ENCODE measurements at places on chromosomes 1 and 21.

- no peak for DNase-seq
These were observed 237.1 kb upstream of the PLD5 start for GRCh38 chr1:242761556-242761955.

DNA sequence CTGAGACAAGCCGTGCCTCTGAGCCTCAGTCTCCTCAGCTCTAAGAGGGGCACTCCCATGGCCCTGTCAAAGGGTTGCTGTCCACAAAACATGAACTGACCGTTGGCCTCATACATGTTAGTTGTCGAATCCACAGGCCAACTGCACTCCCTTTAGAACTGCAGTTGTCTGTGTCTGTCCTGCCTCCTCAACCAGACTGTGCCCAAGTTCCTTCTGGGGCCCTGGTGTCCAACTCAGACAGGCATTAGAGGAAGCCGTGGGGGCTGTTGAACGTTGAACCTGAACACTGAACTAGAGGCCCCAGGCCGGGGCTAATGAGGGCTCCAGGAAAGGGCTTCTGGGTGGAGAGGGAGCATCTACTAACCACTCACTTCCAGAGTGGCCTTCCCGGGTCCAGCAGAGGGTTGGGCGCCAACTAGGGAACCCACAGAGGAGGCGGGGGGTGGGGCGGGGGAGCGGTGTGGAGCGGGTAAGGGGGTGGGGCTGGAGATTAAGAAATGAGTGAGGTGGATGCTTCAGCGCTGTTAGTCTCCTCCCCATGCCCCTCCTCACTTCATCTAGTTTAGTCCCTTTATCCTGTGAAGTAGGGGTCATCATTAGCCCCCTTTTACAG lies at the start of gene RAB42:
Gene RAB42 (plus strand): TSS at position 558 of the 613 bp plus-strand sequence. CDS start 247 bp downstream, outside the sequence.
- no peak for DNase-seq

- no peak for DNase-seq
These were observed 14.3 kb downstream of the NADK start for GRCh38 chr1:1763657-1764621.

GRCh38 chr1:11364170-11364569 lies 91.2 kb downstream of the UBIAD1 start:
- DNase-seq: peak; percentile 15

- DNase-seq: no peak
These were observed 13.3 kb upstream of the CAPN8 start for GRCh38 chr1:223678841-223679240.

DNA sequence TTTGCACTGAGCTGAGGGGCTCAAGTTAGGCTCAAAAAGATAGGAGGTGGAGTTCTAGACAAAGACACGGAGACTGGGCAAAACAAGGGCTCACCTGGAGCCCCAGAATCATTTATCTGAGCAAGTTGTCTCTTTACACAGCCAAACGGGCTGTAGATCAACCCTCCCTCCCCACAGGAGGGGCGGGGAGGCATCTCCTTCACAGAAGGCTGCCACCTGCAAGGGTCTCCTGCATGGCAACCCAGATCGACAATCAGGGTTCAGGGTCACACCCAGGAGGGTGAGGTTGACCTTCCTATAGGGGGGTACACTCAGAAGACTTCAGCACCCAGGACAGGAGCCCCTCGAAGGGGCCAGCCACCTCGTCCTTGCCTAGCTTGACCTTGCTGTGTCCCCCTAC lies 84.0 kb downstream of the CD247 start:
- no peak for DNase-seq

DNA sequence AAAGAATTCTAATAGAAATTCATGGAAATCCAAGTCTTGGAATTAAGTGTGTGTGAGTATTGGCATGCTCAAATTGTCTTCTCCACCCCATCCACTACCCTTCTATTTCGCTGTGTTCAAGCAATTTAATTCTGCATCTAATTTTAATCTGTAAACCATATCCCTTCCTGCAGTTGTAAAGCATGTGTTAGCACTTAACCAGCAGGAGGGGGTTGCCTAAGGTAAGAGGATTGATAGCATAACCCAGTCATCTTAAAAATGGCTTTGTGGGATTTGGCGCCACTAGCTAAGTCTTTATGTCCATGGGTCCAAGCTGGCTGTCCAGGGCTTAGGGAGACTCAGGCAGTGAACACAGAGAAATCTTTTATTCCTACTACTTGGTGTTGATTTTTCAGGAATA lies 210.3 kb downstream of the PTPRC start:
- no peak for DNase-seq

DNA sequence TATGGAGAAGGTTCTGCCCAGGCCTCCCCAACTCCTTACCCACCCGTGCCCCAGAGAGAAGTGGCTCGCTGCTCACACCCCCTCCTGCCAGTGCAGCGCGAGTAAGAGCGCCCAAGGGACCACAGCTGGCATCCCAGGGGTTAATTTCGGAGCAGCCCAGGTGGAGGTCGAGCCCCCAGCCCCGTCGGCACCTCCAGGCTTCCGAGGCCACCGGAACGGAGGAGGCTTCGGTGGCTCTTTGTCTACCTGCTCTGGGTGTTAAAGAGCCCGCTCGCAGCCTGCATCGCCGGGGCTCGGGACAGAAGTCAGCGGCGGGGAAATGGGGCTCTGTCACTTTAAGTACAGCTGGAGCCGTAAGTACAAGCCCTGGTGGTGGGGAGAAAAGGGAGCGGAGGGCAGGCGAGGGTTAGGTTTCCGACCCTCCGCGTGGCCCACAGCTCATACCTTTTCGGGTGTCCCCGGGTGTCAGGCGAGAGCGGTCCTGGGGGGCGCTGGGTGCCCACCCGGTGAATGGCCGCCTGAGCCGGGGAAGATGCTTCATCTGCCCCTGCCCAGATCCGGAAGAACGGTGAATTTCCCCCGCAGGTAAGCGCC lies 89.4 kb upstream of the IPO9 start:
- DNase-seq: peak; percentile 51

DNA sequence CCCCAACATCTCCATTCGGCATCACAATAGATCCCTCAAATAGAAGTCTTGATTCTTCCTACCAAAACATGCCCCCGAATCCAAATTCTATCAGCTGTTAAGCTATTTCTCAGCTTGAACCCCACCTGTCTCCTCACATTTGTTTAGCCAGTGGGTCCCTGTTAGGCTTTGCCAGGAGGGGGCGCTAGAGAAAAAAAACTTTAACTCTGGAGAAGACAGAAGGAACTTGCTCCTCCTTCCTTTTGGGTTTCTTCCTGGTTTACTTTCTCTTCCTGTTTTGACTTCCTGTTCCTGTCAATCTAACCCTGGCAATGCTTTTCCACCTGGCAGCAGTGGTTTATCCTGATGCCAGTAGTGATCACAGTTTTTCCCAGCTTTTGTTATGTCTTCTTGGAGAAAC lies 95.6 kb upstream of the KCNK1 start:
- DNase-seq: no peak

- DNase-seq: no peak
These were observed 3.8 kb downstream of the AGO1 start for GRCh38 chr1:35886577-35887431.

DNA sequence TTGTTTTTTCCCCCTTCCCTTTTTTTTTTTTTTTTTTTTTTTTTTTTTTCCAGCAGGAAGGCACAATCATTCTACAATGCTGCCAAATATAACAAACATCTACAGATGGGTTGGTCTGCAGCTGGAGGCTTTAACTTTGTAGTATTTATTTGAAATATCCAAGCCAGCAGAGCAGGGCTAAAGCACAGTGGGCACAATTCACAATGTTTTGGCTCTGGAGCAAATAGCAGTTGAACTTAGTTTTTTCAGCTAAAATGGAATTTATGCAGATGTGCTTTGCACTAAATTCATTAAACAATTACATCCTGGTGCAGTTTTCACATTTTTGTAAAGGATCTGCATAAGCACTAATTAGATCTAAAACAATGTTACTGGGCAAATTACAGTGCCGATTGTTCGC lies 39.8 kb upstream of the ZBTB18 start:
- DNase-seq: no peak

GRCh38 chr21:40562242-40563002 lies 284.5 kb downstream of the DSCAM start:
- DNase-seq: no peak

GRCh38 chr1:179969962-179970361 lies 15.4 kb downstream of the CEP350 start:
- no peak for DNase-seq

- peak; percentile 57 for DNase-seq
These were observed 3.1 kb upstream of the MMP23B start for GRCh38 chr1:1628754-1629429.

DNA sequence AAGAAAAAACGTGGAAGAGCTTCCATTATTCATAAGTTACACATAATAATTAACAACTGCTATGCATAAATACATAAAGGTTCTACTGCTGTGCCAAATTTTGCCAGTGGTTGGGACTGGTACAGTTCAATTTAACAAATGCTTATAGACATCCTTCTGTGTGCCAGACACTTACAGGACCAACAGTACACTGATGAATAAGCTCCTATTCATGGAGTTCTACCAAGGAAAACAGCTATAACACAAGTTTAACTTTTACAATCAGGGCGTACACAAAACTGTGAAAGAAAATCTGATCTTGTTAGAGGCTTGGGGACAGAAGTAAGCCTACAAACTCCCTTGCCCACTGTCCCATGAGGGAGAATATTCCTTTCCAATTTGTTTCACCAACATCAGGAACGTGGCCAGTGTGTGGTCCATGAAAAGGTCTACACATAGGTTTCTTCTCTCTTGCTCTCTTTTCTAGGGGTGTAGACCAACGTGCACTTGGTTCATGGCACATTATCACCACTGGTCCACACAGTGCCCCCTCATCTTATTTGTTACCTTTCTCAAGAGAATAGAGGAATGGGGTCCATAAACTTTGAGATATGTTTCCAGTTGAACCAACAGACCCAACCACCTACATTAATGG lies 10.1 kb downstream of the NRIP1 start:
- DNase-seq: no peak

- no peak for DNase-seq
These were observed 12.2 kb downstream of the RHBDL2 start for GRCh38 chr1:38929476-38929875.

GRCh38 chr21:28132713-28133112 lies 860.0 kb downstream of the LTN1 start:
- no peak for DNase-seq

GRCh38 chr1:6614929-6615785 lies 1.6 kb downstream of the PHF13 start:
- no peak for DNase-seq

GRCh38 chr1:208141610-208142192 lies 102.5 kb downstream of the PLXNA2 start:
- DNase-seq: no peak

DNA sequence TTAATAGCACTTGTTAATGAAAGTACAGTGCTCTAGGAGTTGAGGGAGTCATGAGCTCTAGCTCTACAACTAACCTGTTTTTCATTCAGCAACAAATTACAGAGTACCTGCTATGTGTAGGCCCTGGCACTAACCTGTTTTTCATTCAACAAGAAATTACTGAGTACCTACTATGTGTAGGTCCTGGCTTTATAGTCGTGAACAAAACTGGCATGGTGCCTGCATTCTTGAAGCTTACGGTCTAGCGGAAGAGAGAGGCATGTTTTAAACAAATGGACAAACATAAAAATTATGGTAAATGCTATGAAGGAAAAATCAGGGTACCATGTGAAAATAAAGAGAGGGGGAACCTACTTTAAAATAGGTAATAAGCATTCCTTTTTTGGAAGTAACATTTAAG lies 2.2 kb upstream of the UBAP2L start:
- no peak for DNase-seq

DNA sequence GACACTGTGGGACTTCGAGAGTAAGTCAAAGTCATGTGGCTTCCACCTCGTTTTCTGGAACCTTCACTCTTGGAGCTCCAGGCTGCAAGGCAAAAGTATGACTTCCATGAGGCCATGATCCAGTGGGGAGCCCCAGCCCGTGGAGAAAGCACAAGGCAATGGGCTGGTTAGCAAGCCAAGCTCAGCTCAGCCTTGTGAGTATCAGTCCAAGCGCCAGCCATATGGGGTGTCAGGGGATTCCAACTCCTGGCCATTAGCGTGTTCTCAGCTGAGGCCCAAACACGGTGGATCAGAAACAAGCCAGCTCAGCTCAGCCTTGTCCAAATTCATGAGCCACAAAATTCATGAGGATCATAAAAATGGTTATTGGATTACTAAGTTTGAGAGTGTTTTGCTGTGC lies 261.0 kb downstream of the RHOU start:
- DNase-seq: no peak

DNA sequence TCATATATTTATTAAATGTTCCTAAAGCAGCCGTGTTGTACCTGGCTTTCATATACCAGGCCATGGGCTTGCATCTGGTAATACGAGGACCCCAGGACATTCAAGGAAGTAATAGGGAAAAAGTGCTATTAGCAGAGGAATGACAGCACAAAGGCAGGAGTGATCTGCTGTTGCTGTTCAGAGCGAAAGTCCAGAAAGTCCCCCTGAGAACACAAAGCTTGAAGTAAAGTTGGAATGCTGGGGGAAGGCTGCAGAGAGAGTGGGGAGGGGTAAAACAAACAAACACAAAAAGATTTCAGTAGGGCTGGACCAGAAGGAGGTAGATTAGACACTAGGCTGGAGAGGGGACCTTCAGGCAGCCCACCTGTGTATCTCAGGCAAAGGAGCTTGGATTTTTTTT lies 94.6 kb upstream of the C8B start:
- DNase-seq: no peak
